Activated CD4-positive, CD25-positive, alpha-beta regulatory T cell (primary cell): ENCODE measurements at places on chromosomes 2 and 18.

DNA sequence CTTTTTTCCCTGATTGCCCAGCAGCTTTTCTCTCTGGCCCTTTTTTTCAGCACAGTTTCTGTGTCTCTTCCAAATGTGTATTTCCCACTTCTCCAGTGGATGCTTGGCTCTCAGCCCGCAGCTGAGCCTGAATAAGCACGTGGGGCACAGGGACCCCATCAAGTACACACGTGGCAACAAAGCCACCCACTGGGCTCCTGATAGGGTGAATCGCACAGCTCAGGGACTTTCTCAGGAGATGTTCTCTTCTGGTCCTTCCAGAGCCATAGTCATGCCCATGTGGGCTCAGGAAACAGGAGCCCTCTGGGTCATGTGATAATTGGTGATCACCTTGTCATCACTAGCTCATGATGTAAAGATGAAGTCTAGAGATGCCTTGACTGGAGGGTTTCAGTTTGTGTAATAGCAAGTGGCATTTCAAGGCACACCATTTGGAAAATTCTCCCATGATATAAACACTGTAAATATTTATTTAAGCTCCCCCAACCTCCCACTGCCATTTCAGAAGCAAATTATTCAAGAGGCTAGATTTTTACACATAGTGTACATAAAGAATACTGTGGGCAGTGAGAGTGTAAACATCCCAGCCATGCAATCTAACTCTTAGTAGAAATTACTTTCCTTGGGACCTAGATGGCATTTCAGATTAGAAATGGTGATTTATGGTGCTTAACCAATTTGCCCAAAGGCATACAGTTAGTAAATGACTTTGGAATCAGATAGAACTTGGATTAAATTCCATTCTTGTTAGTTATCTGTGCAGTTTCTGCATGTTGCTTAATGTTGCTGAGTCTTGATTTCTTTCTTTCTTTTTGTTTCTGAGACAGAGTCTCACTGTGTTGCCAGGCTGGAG, 597.5 kb downstream of the SLC4A3 start:
- no peak for DNase-seq

DNA sequence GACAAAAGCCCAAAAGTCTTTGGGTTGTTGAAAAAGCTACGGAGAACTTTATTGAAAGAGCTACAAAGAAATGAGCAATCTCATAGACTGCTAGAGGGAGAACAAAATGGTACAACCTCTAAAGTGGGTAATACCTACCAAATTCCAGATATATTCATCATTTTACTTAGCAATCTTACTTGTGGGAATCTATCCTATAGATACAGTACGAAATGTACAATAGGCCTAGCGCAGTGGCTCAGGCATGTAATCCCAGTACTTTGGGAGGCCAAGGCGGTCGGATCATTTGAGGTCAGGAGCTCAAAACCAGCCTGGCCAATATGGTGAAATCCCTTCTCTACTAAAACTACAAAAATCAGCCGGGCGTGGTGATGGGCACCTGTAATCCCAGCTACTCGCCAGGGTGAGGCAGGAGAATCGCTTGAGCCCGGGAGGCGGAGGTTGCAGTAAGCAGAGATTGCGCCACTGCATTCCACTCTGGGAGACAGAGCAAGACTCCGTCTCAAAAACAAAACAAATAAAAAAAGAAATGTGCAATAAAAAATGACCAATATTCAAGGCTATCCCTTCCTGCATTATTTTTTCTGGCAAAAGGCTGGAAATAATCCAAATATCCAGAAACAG, 10.1 kb downstream of the EXOC6B start:
- no peak for DNase-seq

GRCh38 chr2:174784316-174784715, 20.0 kb upstream of the CHRNA1 start:
- no peak for DNase-seq

DNA sequence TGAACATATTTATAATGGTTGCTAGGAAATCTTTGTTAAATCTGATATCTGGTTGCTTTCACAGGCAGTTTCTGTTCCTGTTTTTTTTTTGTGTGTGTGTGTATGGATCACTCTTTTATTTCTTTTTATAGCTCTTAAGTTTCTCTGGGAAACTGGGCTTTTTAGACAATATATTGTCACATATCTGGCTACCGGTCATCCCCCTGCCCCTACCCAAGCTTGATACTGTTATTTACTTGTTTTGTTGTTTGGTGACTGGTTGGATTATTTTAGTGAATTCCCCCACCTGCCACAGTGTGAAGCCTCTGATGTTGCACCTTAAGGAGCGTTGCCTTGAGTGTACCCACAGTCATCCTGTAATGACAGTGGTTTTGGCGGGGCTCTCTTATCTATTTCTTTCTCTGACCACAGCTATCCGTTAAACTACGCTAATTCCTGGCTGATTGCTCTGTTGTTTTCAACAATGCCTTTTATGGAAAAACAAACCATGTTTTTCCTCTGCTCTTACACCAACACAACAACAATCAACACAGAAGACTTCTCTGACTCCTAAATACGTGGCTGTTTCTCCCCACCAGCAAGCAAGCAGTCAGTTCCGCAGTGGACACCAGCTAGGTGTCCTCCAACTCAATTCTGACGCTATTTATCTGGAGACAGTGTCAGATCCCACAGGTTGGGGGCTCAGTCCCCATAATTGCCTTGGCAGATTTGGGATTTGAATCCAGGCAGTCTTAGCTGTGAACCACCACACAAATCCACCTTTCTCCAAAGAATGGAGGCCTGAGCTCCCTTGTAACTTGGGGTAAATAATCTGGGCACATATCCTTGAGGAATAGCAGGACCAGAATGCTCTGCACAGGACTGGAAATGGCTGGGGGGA, 10.9 kb downstream of the GNLY start:
- no peak for DNase-seq

GRCh38 chr18:66764230-66764629, 160.3 kb upstream of the CDH19 start:
- no peak for DNase-seq

DNA sequence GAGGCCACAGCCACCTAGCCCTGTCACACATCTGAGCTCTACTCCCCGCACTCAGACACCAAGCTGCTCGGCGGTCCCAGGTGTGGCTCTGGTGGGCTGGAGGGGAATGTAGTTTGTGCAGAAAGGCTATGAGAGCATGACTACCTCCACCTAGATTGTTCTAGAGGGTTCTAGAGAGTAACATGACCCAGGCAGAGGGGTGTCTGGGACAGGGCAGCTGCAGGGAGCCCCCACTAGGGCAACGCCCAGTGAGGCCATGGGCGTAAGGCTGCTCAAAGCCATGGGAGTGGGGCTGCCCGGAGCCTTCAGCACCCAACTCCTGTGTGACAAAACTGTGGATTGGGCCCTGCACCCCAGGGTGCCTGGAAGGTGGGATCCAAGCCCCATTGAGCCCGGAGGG, 511.4 kb upstream of the MYT1L start:
- DNase-seq = no peak

DNA sequence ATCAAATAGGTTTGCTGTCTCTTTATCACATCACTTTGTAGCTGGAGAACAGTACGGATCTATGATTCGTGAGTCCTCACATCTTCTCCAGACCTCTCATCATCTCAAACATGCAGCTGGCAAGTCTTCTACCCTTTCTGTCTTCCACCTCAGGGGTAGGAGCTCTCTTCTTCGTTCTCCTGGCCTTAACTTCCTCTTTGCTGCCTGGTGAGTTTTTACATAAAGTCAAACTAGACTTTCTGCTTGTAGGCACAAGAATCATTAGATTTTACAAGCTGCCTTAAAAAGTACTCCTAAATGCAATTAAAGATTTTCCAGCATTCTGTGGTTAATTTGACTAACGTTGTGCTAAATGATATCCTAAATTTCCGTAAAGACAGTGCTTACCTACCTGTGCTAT, 43.7 kb upstream of the TANK start:
- no peak for DNase-seq

DNA sequence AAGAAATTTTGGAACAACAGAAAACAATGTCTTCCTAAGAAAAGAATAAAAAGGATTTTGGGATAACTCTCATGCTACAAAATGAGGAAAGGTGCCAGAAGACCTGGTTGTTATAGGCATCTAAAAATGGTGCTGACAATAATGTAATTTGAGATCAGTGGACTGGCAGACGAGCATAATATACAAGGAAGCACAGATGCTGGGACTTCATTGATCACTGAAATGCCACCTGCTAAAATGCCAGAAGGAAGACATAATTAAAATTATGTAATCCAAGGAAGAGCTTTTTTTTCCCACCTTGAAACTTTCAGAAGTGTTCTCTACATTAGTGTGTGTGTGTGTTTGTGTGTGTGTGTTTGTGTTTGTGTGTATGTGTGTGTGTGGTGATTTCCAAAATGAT, 535.9 kb downstream of the XIRP2 start:
- DNase-seq = no peak

DNA sequence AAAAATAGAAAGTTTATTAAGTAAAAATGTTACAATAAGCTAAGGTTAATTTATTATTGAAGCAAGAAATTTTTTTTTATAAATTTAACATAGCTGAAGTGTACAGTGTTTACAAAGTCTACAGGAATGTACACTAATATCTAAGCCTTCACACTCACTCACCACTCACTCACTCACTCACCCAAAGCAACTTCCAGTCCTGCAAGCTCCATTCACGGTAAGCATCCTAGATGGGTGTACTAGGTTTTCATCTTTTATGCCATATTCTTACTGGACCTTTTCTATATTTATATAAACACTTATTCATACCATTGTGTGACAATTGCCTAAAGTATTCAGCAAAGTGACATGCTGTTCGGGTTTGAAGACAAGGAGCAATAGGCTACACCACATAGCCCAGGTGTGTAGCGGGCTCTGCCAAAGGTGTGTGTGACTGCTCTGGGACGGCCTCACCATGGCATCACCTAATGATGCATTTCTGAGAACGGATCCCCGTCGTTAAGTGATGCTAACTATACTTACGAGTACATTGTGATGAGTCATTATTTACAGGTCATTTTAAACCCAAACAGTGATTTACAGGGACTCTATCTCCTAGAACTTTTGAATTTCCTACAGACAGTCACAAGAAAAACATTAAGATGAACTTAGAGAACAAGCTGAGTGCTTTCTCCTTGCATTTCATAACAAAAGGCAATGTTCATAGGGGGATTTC, 76.3 kb upstream of the ID2 start:
- no peak for DNase-seq

DNA sequence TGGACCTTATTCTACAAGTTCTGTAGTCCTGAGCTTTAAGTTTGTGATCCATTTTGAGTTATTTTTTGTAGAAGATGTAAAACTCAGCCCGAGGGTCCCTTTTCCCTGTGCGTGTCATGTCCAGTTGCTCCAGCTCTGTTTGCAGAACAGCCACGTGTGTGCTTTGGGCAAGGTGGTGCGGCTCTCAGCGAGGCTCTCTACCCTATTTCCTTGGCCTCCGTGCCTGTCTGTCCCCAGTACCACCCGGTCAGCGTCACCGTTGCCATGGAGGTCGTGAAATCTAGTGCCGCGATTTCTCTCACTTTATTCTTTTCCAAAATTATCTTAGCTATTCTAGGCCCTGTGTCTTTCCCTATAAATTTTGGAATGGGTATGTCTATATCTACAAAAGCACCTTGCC, 141.0 kb upstream of the CTDP1 start:
- DNase-seq = no peak

DNA sequence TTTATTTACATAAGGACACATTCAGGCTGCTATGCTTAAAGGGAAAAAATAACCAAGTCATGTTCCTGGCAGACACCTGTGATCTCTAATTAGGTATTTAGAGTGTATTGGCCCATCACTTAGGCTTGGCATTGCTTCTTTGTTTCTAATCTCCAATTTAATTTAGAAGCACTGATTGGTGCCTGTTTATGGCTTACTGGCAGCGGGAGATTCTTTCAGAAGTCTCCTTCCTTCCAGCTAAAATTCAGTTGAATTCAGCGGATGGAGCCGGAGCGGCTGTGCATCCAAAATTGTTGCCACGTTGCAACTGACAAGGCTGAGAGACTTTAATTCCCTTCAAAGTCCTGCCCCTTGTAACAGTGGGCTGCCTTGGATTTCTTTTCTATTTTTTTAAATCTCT, 66.5 kb downstream of the VWA3B start:
- DNase-seq = no peak

DNA sequence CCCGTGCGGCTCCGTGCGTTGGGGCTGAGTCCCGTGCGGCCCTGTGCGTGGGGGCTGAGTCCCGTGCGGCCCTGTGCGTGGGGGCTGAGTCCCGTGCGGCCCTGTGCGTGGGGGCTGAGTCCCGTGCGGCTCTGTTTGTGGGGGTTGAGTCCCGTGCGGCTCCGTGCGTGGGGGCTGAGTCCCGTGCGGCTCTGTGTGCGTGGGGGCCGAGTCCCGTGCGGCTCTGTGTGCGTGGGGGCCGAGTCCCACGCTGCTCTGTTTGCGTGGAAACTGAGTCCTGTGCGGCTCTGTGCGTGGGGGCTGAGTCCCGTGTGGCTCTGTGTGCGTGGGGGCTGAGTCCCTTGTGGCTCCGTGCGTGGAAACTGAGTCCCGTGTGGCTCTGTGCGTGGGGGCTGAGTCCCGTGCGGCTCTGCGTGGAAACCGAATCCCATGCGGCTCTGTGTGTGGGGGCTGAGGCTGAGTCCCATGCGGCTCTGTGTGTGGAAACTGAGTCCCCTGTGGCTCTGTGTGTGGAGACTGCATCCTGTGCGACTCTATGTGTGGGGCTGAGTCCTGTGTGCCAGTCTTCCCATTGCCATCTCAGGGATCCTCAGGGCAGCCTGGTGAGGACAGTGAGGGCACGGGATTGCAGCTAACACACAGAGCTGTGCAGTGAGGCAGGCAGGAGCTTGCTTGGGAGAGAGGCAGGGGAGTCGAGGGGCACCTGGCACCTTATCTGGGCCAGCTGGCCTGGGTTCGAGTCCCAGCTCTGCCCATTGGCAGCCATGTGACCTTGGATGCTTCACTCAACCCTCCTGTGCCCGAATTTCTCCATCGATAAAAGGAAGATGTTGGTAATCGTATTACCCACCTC, 44.5 kb downstream of the LDLRAD4 start:
- no peak for DNase-seq

- DNase-seq = no peak
Measured at GRCh38 chr2:121187982-121188411, 97.0 kb downstream of the TFCP2L1 start.

GRCh38 chr2:83602753-83603152, 856.3 kb downstream of the SUCLG1 start:
- no peak for DNase-seq

GRCh38 chr2:176138923-176139660, 9.6 kb downstream of the HOXD8 start:
- no peak for DNase-seq

GRCh38 chr2:212811036-212811805, 272.6 kb upstream of the ERBB4 start:
- no peak for DNase-seq

DNA sequence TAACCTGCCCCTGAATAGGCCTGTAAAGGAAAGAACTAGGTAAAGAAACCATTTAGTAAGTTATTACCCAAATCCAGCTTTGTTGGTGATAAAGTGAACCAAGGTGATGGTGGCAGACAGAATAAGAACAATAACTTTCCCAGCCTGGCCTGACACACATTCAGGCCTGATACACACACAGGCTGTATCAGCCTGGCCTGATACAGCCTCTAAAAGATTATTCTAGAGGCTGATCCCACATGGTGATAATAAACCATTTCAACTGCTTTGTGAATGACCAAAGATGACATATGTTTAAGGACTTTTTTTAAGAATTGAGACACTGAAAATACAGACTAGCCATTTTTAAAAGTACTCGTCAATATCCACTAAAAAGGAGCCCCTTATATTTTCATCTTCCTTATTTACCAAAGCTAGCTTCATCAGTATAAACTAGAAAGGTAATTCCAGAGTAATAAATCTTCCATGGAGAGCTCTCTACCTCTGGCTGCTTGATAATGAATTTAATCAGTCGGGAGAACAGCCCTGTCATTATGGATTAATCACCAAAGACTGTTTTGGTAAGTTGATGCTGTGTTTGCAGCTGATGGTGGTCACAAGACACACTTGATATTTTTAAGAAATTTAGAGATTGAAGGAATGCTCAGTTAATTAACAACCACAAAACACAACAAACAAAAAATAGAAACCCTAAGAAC, 77.2 kb downstream of the SLC8A1 start:
- no peak for DNase-seq
